ENCODE measurements at places on chromosomes 4 and X.

- DNase-seq = no peak
Observed at GRCh38 chr4:118756429-118756828, 71.2 kb downstream of the METTL14 start.

DNA sequence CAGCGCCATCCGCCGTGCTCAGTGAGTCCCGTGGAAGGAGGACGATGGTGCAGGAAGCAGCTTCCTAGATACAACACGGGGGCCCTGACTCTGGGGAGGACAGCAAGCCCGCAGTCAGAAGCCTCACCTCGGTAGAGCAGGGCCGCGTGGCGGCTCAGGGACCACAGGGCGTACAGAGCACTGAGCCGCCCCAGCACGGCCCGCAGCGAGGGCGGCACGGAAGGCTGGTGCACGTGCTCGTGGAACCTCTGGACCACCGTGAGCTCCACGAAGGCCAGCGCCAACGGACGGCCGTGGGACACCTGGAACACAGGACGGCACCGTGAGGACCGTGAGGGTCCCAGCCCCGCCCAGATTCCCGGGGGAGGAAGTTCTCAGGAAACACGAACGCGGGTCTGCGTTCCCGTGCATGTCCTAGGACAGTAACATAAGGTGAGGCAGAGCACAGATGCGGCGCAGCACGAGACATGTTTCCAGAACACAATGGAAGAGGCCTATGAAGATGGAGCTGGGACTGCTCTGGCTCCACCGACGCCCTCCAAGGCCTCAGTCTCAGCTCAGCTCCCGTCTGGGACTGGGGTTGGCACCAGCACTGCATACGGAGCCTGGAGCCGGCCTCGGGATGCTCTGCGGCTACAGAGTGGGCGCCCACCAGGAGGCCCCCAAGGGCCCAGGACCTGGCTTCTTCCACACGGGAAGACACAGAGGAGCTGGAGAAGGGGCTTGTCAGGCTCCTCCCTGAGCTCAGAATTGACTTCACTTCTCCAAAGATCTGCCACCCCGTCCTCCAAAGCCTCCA lies 65.5 kb downstream of the ACOX3 start:
- DNase-seq = no peak

GRCh38 chr4:6230827-6231662 lies 30.7 kb upstream of the JAKMIP1 start:
- DNase-seq = no peak

- DNase-seq = no peak
Observed at GRCh38 chrX:85012098-85012497, 8.4 kb downstream of the APOOL start.

GRCh38 chr4:87211249-87211952 lies 9.0 kb downstream of the KLHL8 start:
- DNase-seq = no peak

DNA sequence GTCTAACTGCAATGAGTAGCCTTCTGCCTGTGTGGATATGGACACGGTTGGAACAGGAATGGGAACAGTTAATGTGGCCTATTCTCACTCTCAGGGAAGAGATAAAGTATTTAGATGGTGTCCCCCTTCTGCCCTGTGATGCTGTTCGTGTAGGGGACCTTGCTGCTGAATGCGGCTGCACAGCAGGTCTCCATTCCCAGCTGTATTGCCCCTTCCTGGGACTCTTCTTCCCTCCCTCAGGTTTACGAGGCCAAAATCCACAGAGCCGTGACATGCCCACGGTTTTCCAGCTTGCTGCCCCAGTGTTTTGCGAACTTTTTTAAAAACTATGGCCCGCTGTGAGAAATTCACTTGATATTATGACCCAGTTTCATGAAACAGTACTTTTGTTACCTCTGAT lies 50.3 kb downstream of the SNX25 start:
- DNase-seq = no peak

DNA sequence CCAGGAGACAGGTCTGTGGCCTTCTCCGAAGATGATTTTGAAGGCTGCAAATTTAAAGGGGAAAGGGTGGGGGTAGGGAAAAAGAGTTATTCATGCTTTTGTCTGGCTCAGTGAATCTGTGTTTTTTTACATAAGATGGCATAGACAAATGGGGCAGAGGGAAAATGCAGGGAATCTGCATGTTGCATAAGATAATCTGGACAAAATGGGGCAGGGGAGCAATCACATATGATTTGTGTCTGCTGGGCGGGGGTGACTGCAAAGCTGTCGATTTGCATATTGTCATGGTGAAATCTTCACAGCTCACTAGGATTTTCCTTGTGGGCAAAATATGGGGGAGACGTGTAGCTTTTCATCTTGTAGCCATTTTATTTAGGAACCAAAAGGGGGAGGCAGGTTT lies 29.4 kb upstream of the GYG2 start:
- no peak for DNase-seq

DNA sequence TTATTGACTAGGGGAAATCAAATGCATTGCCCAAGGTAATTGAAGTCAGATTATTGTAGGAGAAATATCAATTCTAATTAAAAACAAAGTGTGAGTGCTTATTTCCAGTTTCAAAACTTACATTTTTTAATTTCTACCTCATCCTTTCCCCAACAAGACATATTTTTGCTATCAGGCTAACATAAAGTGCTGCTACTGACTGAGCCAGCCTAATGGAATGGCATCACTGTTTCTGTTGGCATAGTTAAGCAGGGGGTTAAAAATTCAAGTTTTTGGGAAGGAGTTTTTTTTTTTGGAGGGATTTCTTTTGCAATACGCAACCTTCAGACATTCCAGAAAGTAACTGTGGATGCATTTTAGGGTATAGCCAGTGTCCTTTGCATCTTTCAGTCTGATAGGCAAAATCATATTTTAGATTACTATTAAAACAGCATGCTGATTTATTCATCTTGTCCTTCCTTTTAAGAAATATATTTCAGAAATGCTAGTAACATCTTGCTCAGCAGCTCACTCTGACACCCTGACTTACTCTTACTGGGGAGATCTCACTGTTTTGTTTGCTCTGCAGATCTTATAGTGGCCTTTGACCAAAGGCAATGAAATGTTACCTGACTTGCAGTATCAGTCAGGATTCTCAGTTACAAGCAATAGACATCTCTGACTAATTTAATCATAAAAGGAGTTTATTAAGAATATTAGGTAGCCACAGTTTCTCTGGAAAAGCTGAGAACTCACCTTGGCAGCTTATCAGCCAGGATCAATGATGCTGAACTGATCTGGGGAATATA lies 24.4 kb downstream of the GAB1 start:
- no peak for DNase-seq

DNA sequence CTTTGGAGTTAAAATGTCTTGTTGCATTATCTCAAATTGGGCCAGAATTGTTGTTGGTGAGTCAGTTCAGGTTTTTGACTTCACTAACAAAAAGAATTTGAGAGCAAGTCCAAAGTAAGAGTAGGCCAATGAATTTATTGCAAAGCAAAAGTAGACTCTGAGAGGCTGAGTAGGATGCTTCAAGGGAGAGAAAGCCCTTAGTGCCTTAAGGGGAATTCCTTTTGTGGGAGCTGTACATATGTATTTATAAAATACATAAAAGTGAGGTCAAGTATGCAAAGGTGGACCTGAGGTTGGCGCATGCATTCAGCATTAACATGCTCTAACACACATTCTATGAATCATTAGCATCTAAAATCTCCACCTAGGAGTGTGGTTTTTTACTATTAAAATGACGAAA lies 565.4 kb downstream of the GRXCR1 start:
- no peak for DNase-seq

DNA sequence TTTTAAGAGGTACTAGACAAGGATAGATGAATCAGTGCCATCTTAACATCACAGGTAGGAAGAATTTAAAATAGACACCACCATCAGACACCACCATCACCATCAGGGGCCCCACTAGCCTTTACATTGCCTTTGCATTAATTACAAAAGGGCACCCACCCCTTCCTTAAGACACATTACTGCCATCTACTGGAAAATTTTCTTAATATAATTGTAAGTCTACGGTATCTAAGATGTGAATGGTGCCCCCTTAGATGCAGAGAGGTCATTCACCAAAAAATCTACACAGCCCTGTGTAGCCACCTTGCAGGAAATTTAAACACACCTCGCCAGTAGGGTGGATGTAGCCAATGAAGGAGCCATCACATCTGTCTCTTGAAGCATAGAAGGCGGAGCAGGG lies 184.1 kb downstream of the MID1IP1 start:
- peak; percentile 20 for DNase-seq

GRCh38 chrX:80808881-80809411 lies 731 bp downstream of the BRWD3 start:
- DNase-seq = no peak

GRCh38 chr4:80243274-80244018 lies 23.0 kb upstream of the FGF5 start:
- no peak for DNase-seq

DNA sequence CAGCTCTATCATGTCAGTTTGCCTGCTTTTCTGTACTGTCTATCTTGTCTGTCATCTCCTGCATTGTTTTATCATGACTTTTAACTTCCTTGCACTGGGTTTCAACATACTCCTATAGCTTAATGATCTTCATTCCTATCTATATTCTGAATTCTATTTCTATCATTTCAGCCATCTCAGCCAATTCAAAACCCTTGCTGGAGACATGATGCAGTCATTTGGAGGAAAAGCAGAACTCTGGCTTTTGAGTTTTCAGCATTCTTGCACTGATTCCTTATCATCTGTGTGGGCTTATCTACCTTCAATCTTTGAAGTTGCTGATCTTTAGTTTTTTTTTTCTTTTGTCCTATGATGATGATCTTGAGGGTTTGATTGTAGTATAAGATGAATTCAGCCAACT lies 493.8 kb upstream of the GALNT7 start:
- DNase-seq = no peak

- peak; percentile 65 for DNase-seq
Observed at GRCh38 chrX:85620466-85620865, 241.0 kb upstream of the POF1B start.
